ENCODE measurements at places on chromosomes 3 and 15.

DNA sequence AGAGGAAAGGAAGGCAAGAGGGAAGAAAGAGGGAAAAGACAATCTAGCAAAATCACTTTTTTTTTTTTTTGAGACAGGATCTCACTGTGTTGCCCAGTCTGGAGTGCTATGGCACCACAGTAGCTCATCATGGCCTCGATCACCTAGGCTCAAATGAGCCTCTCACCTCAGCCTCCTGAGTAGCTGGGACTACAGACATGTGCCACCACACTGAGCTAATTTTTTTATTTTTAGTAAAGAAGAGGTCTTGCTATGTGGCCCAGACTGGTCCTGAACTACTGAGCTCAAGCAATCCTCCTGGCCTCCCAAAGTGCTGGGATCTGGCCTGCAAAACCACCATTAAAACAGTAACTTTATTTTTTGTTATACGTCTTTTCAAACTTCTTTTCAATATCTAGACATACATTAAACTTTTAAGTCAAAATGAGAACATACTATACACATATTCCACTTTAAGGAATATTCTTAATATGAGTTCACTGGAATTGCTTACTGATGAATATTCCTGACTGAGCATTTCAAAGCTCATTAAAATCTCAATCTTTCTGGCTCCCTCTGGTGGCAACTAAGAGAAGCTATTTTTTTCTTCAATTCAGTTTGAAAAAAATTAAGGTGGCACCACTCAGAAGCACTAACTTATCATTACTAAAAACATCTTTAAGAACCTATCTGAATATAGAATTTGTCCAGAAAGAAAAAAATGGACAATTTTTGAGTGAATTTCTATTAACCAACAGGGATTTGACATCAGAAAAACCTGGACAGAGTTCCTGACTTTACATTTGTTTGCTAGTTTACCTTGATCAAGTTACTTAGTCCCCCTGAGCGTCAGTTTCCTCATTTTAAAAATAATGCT lies 40.9 kb downstream of the UACA start:
- DNase-seq, result no peak

DNA sequence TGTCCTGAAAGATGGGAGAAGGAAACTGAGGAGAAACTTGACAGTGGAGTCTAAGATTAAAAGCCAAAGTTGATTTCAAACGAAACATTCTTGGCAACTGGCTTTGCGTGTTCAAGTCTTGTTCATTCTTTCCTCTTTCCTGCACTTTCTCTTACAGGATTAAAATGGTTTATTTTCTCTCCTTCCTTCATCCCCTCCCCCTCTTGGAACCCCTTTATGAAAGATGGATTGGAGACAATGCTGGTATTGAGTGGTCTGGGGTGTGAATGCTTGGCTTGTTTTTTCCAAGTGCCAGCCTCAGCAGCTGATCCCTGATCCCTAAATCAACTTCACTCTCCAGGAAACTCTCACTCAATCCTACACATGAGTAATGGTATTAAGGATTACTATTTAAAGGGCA lies 703 bp upstream of the LSAMP start:
- DNase-seq, result no peak

DNA sequence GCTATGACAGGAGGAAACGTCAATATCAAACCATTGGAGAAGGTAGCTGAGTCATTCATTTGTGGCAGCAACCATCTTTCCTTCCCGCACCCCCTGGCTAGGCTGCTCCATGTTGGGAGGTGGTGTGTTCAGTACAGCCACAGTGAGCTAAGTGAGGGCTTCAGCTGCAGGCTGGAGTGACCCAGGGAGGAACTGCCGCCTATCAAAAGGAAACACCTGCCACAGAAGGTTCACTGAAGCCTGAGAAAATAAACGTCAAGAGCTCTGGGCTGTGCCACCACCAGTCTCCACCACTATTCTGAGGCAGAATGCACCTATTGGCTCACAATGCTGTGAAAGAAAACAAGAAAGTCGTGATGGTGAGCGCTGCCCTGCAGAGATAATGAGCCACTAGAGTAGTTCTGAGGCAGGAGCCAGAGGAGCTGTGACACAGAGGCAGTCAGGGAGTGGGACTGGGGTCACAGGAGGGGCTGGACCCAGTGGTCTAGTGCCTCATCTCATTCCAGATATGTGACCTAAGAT lies 34.8 kb upstream of the CD47 start:
- peak; percentile 53 for DNase-seq

GRCh38 chr15:82870727-82871320 lies 61.4 kb downstream of the WHAMM start:
- no peak for DNase-seq

GRCh38 chr15:66452971-66453580 lies 44.5 kb downstream of the SNAPC5 start:
- DNase-seq, result no peak

GRCh38 chr3:186931532-186932280 lies 1.4 kb downstream of the ST6GAL1 start:
- DNase-seq, result peak; percentile 64

DNA sequence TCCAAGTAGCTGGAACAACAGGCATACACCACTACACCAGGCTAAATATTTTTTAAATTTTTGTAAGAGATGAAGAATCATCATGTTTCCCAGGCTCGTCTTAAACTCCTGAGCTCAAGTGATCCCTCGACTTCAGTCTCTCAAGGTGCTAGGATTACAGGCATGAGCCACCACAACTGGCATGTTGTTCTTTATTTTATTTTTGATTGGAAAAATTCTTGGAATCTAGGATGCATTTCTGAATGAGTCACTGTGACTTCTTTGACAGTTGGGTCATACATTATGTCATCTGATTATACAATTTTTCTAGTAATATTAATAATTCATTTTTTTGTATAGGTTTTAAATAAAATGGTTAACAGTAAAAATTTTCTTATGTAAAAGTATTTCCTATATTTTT lies 870.2 kb downstream of the SI start:
- no peak for DNase-seq

- DNase-seq, result no peak
Observed at GRCh38 chr3:147359177-147360050, 46.9 kb downstream of the ZIC4 start.

DNA sequence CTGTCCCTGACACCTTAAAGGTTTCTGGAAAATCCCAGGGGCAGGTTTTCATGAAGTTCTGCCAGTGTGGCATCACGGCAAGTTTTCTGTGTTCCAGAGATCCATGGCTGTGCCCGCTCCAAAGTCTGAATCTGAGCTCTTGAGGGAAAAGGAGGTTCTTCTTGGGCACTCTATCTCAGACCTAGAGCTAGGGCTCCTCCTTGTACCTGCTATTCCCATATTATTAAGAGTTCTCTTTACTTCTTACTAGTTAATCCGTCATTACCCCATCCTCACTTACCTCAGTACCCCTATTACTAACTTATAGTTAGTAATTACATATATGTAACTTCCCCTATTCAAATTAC lies 5.9 kb upstream of the TRA2B start:
- no peak for DNase-seq

- DNase-seq, result peak; percentile 13
Observed at GRCh38 chr3:5054098-5054497, 68.0 kb upstream of the ARL8B start.

GRCh38 chr3:181948286-181948685 lies 236.6 kb downstream of the SOX2 start:
- DNase-seq, result no peak

DNA sequence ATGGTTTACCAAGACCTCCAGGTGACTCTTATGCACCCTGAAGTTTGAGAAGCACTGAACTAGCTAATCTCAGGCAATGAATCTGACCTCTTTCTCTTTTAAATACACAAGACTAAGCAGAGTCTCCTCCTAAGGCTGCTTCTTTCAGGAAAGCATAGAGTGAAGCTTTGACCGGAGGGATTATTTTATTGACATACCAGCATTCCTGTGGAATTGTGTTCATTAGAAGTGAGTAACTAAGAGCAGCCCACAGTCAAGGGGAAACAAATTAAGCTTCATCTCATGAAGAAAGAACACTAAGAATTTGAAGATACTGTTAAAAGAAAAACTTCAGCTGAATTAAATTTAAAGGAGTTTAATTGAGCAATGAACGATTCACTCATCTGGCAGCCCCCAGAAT lies 963.5 kb downstream of the NTRK3 start:
- DNase-seq, result no peak

- no peak for DNase-seq
Observed at GRCh38 chr3:51295625-51296024, 89.5 kb upstream of the MANF start.

- no peak for DNase-seq
Observed at GRCh38 chr3:177337541-177338331, 140.5 kb upstream of the TBL1XR1 start.

GRCh38 chr3:116444115-116444747 lies 1.1 kb downstream of the LSAMP start:
- no peak for DNase-seq

DNA sequence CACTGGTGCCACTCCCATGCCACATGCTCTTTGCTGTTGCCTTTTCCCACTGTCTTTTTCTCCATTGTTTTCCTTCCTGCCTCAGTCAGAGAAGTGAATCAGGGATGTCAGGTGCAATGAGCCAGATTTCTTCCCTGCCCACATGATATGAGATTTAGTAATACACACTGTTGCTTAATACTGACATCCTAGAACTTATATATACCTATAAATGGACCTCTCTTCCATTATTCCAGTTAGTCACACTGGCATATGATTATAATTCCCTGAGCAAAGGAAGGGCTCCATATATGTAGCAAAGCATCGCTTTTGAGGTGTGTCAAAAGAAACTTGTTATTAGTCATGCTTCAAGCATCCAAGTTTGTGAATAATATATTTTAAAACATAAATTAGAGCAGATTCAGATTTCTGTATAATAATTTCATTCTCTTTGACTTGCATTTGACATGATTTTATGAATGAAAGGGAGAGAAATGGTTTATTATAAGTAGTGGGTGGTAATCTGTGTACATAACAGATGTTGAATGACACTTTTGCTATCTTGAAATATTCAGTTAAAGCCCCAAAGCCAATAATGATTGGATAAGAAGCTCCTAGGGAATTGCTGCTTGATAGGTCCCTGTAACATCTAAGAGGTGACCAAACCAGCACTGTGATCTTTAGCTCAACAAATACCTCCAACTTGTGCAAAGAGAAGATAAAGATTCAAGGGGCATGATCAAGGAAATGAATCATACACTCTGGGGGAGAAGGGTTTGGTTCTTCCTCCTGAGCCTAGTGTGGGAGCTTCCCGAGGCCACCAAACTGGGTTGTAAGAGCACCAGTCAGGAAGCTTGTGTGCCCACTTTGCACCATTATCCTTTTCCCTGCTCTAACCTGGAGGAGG lies 48.6 kb downstream of the CHST2 start:
- DNase-seq, result no peak

GRCh38 chr15:100902436-100903167 lies 16.6 kb upstream of the LRRK1 start:
- peak; percentile 83 for DNase-seq

- no peak for DNase-seq
Observed at GRCh38 chr15:25410649-25411048, 28.2 kb downstream of the UBE3A start.

DNA sequence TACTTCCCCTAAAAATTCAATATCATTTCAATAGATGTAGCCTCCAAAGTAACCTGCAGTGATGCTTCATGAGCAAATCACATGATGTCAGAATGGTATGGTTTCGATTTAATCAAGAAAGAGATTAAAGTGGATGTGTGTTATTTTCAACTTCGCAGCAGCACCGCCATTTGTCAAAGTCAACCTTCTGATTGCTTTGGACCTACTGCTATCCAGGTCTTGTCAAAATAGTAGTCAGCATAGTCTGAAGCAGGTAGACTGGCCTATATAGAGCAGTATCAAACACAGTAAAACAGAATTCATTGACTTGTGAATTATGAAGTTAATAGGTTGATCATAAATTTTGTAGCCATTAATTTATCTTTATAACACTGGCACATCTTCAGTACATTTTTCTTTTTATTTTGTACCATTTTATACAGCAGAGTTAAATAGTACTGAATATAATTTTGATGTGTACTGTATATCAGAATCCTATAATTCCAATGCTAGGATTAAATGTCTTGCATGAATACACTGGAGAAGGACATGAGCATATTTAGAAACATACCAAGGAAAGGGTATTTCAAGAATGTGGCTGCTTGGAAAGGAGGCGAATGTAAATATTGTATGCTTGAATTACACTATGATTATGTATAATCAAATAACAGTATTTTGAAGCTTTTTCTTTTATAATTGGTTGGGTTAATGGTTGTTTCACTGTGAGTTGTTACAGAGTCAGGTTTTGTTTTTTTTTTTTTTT lies 79.6 kb downstream of the CDIN1 start:
- no peak for DNase-seq

DNA sequence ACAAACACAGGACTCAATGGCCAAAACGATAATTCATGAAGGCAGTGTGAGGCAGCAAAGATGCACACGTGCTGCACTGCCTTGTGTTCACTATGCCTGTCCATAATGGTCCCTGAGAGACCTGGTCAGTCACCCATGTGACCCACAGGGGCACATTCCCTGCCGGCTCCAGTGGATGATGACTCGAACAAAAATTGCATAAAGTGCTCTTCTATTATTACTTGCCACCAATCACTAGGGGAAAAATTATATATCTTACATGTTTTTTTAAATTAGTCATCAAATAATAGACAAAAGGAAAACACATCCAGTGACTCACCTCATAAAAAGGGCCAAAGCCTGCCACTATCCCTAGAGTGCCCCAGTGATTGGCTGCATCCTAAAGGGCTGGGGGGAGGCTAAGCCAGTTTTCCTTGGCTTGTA lies 47.5 kb downstream of the UBP1 start:
- no peak for DNase-seq

GRCh38 chr3:188124184-188124583 lies 29.8 kb upstream of the LPP start:
- no peak for DNase-seq

- DNase-seq, result no peak
Observed at GRCh38 chr3:62500556-62501288, 127.4 kb upstream of the FEZF2 start.

- DNase-seq, result no peak
Observed at GRCh38 chr15:71734709-71735384, 75.5 kb upstream of the NR2E3 start.

GRCh38 chr3:29438580-29438979 lies 157.7 kb downstream of the RBMS3 start:
- DNase-seq, result no peak

DNA sequence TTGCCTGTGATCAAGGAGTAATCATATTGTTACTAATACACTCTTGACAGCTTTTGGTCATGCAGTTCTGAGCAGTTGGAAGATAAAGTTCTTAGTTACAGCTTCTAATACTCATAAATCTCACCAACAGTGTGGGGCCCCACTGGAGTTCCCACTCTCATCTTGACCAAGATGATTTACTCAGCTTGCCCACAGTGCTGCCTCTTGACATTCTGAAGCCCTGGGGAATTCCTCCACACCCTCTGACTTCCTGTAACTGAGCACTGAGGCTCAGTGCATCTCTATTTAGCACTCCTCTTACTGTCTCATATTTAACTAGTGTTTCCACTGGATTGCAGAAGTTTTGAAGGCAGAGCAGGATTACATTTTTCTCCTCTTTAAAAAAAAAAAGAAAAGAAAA lies 1.9 kb upstream of the ARL6IP5 start:
- peak; percentile 51 for DNase-seq
